Ammon's horn (tissue), 1 donor: ENCODE measurements at places on chromosomes 5 and 9.

GRCh38 chr5:97918620-97919019, 735.6 kb upstream of the RIOK2 start:
- no peak for DNase-seq

DNA sequence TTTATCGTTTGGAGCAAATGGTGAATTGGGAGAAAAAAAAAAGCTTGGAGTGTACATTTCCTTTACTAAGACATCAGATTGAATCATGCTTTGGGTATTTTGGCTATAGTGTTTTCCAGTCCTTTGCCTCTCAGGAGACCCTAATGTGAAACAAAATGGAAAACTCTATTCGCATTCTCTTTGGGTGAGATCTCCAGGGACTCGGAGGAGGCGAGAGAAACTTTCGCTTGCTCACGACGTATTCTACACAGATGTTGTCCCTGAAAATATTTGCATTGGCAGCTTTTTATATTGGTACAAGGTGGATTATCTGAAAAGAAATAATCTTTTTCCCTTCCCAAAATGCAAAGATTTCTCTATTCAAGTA, 1240.1 kb upstream of the WWC1 start:
- no peak for DNase-seq

- peak; percentile 54 for DNase-seq
These were observed at the start of gene PALM2AKAP2 for GRCh38 chr9:109779711-109780452. TSS of gene PALM2AKAP2 (plus strand) at chr9:109780198. CDS start at chr9:109780489, 291 bp downstream.

GRCh38 chr5:98130261-98131035, 643.0 kb upstream of the RGMB start:
- no peak for DNase-seq

DNA sequence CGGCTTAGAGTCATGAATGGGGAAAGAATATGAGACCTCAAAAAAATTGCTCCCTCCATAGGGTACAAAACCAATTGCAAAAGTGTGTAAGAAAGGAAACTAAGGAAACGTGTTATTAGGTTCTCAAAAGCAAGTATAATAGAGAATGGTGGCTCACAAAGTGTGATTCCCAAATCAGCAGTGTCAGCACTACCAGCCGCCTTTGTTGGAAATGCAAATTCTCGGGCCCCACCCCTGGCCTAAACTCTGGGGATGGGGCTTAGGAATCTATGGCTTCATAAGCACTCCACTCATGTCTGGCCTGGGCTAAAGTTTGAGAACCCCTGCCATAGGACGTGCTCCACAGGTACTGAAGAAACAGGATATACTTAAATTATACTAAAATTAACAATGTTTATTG, 1.6 kb upstream of the CCDC69 start:
- DNase-seq: no peak

- no peak for DNase-seq
These were observed 85.6 kb upstream of the GHR start for GRCh38 chr5:42337607-42338006.

DNA sequence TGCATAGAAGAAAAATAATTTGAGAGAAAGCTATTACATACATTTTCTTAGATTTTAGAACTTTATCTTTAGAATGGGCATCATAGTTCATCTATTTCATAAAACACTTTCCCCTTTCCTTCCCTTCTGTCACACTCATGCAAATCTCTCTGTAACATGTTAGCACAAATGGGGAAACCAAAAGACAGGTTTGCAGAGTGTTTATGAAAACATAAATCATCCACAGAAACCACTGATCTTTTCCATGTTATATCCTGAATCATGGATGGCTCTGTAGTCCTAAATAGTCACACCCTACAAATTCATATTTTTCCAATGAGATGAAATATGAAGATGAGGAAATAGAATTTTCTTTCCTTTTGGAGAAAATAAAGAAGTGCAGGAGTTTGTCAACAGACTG, 122.9 kb upstream of the PTGER4 start:
- no peak for DNase-seq

GRCh38 chr9:72946318-72946717, 6.5 kb downstream of the ALDH1A1 start:
- DNase-seq: no peak

- DNase-seq: no peak
These were observed 7.4 kb upstream of the FBXO10 start for GRCh38 chr9:37583522-37584121.

DNA sequence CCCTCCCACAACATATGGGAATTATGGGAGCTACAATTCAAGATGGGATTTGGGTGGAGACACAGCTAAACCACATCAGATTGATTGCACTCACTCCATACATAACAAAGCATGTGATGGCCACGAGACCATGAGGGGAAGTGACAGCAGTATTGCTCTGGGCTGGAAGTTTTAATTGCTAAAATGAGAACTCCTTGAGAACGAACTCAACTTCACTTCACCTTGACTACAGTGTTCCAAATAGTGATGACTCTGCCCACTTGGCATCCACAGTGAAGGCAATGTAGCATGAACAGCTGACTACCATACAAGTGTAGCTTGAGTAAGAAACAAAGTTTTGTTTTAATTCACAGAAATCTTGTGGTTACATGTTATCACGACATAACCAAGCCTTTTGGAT, 739 bp upstream of the SPINK7 start:
- no peak for DNase-seq

DNA sequence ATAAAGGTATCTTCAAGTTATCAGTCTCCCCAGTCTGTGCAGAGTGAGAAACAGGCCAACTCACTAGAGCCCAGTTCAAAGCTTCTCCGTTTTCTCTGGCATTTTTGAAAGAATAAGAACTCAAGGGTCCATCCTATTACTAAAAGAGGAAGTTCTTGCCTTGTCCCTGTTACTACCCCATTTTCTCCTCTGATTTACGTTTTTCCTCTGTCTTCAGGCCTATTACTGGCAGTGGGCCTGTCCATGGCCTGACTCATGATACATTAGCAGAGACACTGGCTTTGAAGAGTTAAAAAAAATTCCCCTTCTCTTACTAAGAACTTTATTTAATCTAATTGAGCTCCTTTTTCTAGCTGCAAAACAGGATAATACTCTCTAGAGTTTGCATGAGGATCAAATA, 624.0 kb upstream of the KLF4 start:
- DNase-seq: no peak

GRCh38 chr9:123697686-123698085, 232.2 kb downstream of the DENND1A start:
- DNase-seq: no peak

DNA sequence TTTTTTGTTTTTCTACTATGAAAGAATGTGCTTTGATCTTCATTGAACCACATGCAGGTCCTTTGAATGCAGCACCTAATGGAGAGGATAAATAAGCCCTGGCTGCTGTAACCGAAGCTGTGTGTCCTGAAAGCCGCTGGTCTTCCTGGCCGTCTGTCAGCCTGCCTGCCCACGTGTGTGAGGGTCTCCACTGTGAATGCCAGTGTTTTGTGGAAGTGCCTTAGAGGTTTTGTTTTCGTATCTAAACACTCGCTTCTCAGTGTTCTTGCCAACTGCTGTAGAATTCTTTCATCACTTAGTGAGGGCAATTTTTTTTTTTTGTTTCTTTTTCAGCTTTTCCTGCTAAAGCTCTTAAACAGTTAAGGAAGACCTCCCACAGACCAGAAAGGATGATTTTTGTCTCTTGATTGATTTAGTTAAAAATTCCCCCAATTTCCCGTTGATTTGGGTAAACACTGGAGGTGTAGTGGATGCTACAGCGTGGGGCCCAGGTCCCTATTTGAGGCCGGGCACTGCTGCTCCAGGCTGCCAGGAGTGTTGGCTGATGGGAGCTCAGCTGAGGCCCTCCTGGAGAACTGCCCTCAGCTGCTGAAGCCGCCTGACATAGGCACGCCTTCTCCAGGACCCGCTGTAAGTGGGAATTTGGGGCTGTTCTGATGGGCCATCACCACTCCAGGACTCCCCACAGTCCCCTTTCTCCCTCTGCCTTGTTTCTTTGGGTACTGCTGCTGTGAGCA, 29.2 kb upstream of the PTCH1 start:
- peak; percentile 13 for DNase-seq

DNA sequence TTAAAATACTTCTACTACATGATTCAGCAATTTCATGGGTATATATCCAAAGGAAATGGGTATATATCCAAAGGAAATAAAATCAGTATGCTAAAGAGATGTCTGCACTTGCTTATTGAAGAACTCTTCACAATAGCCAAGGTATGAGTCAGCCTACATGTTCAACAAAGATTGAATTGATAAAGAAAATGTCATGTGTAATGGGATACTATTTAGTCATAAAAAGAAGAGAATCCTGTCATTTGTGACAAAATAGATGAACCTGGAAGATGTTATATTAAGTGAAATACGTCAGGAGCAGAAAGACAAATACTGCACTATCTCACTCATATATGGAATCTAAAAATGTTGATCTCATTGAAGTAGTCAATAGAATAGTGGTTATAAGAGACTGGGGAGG, 944.5 kb upstream of the CTNND2 start:
- no peak for DNase-seq

- DNase-seq: no peak
These were observed 293.7 kb downstream of the SPOCK1 start for GRCh38 chr5:137205231-137206027.

DNA sequence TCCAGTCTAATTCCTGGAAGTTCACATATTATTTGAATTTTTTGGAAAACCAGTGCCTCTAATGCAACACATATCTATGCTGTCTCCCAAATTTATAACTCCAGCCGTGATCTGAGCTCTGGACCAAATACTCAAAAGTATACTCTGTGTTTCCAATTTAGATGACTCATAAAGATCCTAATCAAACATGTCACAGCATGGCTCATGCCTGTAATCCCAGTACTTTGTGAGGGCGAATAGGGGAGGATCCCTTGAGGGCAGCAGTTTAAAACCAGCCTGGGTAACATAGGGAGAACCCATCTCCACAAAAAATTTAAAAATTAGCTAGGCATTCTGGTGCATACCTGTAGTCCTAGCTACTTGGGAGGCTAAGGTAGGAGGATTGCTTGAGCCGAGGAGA, 388.0 kb downstream of the CDH12 start:
- DNase-seq: no peak

DNA sequence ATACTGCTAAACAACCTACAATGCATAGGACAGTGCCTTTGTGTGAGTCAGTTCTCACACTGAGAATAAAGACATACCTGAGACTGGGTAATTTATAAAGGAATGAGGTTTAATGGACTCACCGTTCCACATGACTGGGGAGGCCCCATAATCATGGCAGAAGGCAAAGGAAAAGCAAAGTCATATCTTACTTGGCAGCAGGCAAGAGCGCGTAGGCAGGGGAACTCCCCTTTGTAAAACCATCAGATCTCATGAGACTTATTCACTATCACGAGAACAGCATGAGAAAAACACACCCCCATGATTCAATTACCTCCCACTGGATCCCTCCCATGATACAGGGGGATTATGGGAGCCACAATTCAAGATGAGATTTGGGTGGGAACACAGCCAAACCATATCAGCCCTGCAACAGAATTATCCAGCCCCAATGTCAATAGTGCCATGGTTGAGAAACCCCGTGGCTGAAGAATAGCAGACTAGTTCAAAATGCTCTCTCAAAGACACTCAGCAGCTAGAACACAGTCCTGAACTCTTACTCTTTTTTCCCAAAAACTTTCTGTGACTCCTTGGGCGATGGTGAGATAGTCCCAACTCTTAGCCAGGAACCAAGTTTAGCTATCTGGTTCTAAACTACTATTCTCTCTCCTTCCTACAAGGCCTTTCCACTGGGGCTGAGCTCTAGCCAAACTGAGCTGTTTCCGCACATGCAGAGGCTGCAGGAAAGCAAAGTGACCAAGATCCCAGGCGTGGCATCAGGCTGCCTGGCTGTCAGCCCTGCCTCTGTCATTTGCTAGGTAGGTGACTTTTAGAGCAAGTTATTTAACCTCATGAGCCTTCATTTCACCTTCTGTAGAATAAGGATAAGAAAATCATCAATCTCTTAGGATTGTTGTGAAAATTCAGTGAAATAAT, 21.7 kb downstream of the FAT2 start:
- DNase-seq: no peak

DNA sequence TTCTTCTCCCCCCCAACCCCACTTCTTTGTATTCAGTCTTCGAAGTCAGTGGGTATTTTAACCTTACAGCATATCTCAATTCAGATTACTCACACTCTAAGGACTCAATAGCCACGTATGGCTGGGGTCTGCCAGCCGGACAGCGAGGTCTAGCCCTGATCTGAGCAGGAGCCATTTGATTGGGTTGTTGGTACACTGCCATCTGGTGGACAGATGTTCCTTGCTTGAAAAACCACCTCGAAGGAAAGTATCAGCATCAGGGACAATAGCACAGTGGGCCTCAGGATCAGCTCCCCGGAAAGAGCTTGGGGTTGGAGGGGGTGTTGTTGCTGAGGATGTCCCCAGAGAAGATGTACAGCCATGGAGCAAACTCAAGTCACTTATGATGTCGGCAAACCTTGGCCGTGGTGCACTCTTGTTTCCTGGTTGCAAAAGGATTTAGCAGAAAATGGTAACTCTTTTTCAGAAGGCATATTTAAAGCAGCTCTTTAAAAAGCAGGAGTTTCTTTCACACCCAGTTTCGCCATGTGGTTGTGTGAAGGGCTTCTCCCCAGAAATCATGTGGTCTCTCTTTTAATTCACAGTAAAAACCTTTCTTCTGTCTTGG, 31.7 kb upstream of the KCNMB1 start:
- peak; percentile 88 for DNase-seq
